ENCODE measurements at places on chromosomes 1 and 21.
A peak's percentile ranks its signal among the peaks of the same experiment; 100 is the strongest.

GRCh38 chr1:15083578-15083977 lies 70.0 kb upstream of the TMEM51 start:
- DNase-seq, result no peak

- no peak for DNase-seq
These were observed 33.3 kb downstream of the MORN1 start for GRCh38 chr1:2358072-2358471.

- no peak for DNase-seq
These were observed 66.5 kb downstream of the UBE2T start for GRCh38 chr1:202275061-202275770.

DNA sequence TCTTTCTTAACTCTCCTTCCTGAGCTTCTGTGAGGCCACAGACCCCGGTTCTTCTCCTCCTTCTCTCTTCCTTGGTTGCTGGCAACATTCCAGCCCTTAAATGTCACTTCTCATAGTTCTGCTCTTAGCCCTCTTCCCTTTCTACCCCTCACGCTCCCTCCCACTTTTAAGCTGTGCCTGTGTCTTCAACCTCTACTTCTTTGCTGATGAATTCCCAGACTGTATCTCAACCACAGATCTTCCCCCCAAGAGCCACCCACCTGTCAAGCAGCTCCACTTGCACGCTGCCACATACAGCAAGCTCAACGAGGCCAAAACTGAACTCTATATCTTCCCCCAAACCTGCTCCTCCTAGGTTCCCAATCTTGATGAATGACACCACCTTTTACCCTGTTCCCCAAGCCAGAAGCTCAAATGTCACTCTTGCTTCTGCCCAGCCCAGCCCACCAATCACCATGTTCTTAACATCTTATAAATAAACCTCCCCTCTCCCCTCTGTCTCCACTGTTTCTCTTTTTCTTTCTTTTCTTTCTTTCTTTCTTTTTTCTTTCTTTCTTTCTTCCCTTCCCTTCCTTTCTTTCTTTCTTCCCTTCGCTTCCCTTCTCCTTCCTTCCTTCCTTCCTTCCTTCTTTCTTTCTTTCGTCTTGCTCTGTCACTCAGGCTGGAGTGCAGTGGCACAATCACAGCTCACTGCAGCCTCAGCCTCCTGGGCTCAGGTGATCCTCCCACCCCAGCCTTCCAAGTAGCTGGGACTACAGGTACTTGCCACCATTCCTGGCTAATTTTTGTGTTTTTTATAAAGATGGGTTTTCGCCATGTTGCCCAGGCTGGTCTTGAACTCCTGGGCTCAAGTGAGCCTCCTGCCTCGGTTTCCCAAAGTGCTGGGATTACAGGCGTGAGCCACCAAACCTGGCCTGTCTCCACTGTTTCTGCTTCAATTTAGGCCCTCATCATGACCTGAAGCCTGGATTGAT lies 19.8 kb upstream of the PTP4A2 start:
- DNase-seq, result no peak

DNA sequence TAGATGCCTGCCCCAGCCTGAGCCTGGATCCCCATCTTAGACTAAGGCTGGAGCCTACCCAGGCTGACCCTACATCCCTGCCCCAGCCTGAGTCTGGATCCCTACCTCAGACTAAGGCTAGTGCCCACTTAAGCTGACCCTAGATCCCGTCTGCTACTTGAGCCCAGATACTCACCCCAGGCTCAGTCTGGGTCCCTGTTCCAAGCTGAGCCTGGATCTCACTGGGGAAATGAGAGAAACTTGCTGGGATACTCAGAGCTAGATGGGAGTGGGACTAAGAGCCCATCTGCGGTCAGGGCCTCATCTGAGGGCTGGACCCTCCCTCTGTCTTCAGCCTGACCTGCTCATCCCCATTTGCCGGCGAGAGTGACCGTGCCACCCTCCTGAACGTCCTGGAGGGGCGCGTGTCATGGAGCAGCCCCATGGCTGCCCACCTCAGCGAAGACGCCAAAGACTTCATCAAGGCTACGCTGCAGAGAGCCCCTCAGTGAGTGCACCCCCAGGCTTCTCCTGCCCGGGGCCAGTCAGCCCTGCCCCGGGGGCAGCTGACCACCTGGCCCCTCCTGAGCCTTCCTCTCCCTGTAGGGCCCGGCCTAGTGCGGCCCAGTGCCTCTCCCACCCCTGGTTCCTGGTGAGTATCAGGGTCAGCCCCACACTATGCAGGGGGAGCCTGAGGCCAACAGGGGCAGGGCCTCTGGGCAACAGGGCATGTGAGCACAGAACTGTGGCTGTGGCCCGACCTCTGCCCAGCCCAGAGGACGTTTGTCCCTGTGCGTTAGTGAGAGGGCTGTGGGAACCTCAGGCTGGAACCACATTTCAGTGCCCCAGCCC lies 36.8 kb downstream of the TRIM11 start:
- DNase-seq, result no peak

- peak; percentile 69 for DNase-seq
These were observed 59.2 kb downstream of the TIAM1 start for GRCh38 chr21:31284797-31285397.

DNA sequence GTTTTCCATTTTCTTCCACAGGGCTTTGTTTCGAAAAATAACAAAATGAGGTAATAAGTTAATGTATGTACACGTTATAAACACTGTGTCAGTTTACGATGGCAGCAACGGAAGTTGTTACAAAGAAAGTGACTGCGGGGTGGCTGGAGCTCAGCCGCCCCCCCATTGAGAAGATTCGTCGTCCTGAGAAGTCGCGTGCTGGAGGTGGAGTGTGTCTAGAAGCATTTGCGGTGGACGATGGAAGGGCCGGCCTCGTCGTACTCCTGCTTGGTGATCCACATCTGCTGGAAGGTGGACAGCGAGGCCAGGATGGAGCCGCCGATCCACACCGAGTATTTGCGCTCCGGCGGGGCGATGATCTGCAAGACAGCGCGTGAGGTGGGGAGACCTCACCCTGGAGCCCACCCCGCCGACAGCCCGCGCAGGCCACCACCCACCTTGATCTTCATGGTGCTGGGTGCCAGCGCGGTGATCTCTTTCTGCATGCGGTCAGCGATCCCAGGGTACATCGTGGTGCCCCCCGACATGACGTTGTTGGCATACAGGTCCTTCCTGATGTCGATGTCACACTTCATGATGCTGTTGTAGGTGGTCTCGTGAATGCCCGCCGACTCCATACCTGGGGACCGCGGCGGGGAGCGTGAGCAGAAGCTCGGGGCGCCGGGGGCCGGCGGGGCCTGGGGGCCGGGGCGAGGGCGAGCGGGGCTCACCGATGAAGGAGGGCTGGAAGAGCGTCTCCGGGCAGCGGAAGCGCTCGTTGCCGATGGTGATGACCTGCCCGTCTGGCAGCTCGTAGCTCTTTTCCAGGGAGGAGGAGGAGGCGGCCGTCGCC lies 2.4 kb downstream of the ACTA1 start:
- DNase-seq, result no peak

GRCh38 chr1:195053478-195053877 lies 1554.8 kb downstream of the KCNT2 start:
- no peak for DNase-seq

- DNase-seq, result peak; percentile 66
These were observed 715 bp upstream of the ARTN start for GRCh38 chr1:43932786-43933385.

- peak; percentile 26 for DNase-seq
These were observed 322.4 kb downstream of the SETD4 start for GRCh38 chr21:35737899-35738346.

- no peak for DNase-seq
These were observed 48.4 kb downstream of the MAGI3 start for GRCh38 chr1:113438505-113439276.

- DNase-seq, result peak; percentile 38
These were observed 812 bp downstream of the TTC4 start for GRCh38 chr1:54716299-54717047.

GRCh38 chr1:192660613-192661012 lies 24.7 kb downstream of the RGS13 start:
- no peak for DNase-seq

GRCh38 chr1:107804741-107805140 lies 160.2 kb downstream of the VAV3 start:
- DNase-seq, result no peak

DNA sequence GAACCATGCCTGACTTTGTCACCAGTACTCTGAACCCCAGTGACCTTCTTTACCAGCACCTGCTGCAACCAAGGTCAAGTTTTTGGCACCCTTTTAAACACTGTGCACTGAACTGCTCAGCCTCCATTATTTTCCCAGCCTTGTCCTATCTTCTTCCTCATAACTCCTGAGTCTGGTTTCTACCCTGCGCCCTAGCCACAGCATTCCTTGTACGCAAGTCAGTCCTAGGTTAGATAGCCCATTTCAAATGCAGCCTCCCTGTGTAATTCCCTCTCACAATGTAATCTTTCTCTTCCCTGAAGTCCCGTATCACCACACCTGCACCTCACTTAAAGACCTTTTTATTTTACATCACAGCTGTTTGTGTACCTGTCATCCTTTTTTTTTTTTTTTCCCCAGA lies 37.2 kb downstream of the DNTTIP2 start:
- no peak for DNase-seq

- DNase-seq, result no peak
These were observed 29.9 kb upstream of the CTPS1 start for GRCh38 chr1:40949563-40949962.

- no peak for DNase-seq
These were observed 13.4 kb upstream of the PIAS3 start for GRCh38 chr1:145871994-145872924.

GRCh38 chr1:183432548-183432875 lies 14.3 kb upstream of the NMNAT2 start:
- no peak for DNase-seq

DNA sequence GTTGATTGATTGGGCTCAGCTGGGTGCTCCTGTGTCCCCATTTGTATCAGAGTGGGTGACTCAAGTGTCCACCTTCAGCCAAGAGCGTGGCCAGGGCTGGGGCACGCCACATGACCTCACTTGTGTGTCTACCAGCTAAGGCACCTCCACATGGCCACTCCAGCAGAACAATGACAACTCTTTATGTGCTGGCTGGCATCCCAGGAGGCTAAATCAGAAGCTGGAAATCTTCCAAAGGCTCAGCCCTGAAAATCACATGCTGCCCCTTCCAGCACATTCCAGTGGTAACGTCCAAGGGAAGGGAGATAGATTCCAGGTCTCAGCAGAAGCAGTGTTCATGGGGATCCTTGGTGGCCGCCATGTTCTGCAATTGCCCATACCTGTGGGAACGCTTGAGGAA lies 585.5 kb downstream of the AJAP1 start:
- no peak for DNase-seq

DNA sequence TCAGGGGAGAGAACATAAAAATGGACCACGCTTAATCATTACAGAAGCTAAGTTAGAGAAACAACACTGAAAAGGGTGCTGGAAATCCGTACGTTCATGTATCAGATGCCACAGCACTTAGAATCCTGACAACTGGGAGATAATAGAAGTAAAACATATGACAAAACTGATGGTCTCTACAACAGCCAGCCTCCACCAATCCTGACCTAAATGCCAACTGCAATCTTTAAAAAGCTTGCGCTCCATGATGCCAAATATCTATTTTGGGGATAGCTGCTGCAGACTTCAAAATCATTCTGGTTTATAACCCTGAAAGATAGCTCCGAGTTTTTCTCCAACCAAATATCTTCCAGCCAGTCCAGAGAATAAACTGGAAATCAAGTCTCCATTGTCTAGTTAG lies 178.3 kb downstream of the RERE start:
- DNase-seq, result no peak

GRCh38 chr1:156103521-156103947 lies 11.0 kb upstream of the LMNA start:
- DNase-seq, result peak; percentile 89

DNA sequence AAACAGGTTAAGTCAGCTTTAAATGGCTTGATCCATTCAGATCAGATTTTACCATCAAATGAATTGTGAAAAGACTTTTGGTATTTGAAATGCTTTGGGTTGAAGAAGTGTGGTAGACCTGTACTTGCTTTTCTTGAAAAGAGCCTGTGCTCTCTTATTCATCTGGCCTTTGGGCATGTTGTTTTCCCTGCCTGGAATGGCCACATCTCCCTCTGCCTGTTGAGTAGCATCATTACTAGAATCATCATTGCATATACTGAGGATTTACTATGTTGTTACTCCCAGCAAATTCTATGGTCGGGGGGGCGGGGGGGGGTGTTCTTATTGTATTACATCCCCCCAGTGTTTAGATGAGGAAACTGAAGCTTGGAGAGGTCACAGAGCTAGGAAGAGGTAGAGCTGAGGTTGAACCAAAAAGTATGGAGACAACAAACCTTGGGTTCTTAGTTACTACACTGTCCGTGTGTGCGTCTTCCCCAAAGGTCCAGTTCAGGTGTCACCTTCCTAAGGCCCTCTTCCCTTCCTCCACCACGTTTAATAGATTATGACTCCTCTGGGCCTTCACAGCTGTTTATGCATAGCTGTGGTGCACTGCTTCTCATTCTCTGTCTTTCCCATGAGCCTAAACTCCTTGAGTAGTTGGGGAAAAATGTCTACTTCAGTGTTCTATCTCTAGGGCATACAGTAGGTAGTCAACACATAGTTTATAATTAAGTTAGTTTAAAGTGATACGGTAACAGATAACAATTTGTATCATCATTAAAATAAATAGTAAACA lies 246.4 kb upstream of the HOOK1 start:
- peak; percentile 37 for DNase-seq

DNA sequence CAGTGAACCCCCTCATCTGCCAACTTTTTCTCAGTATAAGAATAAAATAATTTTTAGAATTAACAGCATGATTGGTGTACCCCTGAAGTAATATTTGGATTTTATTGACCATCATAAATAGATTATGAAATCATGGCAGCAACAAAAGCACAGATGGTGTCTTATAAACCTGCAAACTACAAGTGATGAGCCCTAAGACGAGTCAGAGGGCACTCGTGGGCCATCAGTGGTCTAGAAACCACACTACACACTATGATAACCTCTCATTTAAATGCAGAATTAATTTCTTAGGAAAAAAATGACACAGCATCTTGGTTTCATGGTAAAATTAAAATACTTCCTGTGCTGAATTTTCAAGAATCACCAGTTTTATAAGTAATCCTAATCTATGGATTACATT lies 312.4 kb downstream of the PTBP2 start:
- no peak for DNase-seq

- DNase-seq, result no peak
These were observed 55.8 kb downstream of the TRIM33 start for GRCh38 chr1:114455102-114455785.

- DNase-seq, result no peak
These were observed 50.6 kb upstream of the SLC45A1 start for GRCh38 chr1:8267307-8267706.

- peak; percentile 9 for DNase-seq
These were observed 1242.4 kb upstream of the ADGRL4 start for GRCh38 chr1:80248886-80249285.

DNA sequence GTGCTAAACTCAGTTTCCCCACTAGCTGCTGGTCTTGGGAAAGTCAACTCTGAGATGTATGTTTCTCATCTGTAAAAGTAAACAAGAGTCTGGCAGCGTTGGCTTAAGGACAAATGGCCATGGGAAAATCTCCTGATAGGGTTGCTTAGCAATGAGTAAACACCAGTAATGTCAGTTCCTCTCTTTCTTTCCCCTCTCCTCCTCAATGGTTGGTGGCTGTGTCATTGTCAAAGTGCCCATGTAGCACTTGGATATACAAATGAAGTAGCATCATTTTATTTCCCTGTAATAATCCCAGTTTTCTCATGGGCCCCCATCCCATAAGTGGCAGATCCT lies 2.2 kb upstream of the FYB2 start:
- DNase-seq, result no peak

GRCh38 chr1:168243636-168244212 lies 17.9 kb downstream of the SFT2D2 start:
- peak; percentile 24 for DNase-seq

GRCh38 chr1:85328713-85329397 lies 52.4 kb upstream of the BCL10 start:
- DNase-seq, result peak; percentile 94

- no peak for DNase-seq
These were observed 28.2 kb upstream of the TEKT2 start for GRCh38 chr1:36055706-36056105.
